ENCODE measurements at places on chromosomes 3 and 15.

GRCh38 chr3:155184011-155184410 lies 103.9 kb downstream of the MME start:
- no peak for DNase-seq

GRCh38 chr3:78070188-78070587 lies 1030.3 kb downstream of the ROBO2 start:
- no peak for DNase-seq

DNA sequence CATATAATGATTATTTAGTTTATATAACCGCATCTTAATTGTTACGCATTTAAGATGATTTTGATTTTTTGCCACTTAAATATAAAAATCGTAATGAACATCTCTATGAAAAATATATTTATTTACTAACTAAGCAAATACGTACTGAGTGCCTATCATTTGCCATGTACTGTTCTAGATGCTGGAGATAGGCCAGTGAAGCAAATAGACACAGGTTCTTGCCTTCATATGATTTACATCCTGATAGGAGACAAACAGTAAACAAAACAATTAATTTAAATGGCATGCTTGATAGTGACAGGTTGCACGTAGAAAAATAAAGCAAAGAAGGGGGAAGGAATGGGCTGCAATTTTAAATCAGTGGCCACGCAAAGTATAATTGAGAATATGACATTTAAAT lies 217.2 kb downstream of the KCNH8 start:
- DNase-seq = no peak

GRCh38 chr3:78979028-78979427 lies 788.8 kb downstream of the ROBO1 start:
- no peak for DNase-seq

GRCh38 chr15:41286665-41287333 lies 45.6 kb downstream of the OIP5 start:
- no peak for DNase-seq

DNA sequence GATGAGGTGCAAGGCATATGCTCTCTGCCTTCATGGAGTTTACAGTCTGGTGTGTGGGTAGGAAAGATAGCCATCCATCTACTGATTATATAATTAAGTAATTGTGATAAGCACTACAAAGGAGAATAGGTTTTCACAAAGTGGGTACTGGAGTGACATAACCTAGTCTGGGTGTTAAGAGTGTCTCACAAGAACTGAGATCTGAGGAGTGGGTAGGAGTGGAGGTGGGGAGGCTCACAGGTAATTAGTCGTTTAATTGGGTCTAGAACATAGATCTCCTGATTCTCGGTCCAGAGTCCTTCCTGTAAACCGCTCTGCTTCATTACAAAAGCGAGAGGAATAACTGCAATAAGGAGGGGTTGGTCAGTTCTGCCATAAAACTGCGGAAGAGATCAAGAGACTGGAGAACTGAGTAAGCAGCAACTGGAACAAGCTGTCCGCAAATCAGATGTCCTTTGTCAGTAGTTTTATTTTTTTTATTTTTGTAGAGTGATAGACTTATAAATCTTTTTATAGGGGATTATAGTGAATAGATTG lies 2.2 kb downstream of the NEO1 start:
- no peak for DNase-seq

GRCh38 chr3:157471064-157471463 lies 32.2 kb downstream of the VEPH1 start:
- DNase-seq = no peak

- no peak for DNase-seq
Observed at GRCh38 chr3:161690299-161690620, 193.7 kb downstream of the OTOL1 start.

DNA sequence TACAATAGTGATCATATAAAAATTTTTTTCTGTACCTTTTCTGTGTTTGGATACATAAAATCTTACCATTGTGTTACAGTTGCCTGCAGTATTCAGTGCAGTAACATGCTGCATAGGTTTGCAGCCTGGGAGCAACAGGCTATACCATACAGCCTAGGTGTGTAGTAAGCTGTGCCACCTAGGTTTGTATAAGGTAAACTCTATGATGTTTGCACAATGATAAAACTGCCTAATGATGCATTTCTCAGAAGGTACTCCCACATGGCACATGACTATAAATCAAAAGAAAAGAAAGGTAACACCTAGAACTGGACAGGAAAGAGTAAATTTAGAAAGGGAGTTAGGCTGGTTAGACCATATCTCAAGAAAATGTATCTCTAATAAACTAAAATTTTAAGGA lies 293.5 kb downstream of the ULK4 start:
- DNase-seq = no peak

- no peak for DNase-seq
Observed at GRCh38 chr3:115403786-115404185, 219.5 kb upstream of the GAP43 start.

DNA sequence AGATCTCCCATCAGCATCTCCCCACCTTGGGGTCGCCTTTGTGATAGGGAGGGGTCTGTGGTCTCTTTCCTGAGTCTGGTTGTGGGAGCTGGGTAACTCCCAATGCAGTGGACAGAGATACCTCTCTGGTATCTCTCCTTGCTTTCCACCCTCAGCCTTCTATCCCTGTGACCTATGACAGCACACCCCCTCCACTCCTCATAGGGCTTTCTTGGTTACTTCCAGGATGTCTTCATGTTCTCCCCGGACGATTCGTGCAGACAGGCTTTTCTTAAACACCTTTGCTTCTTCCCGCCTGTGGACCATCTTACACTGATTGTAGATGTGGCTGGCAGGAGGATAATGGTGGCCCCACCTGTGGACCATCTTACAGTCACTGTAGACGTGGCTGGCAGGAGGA lies 14.2 kb upstream of the NRROS start:
- DNase-seq = no peak

GRCh38 chr3:47385796-47386195 lies 5.0 kb downstream of the PTPN23 start:
- DNase-seq = no peak

DNA sequence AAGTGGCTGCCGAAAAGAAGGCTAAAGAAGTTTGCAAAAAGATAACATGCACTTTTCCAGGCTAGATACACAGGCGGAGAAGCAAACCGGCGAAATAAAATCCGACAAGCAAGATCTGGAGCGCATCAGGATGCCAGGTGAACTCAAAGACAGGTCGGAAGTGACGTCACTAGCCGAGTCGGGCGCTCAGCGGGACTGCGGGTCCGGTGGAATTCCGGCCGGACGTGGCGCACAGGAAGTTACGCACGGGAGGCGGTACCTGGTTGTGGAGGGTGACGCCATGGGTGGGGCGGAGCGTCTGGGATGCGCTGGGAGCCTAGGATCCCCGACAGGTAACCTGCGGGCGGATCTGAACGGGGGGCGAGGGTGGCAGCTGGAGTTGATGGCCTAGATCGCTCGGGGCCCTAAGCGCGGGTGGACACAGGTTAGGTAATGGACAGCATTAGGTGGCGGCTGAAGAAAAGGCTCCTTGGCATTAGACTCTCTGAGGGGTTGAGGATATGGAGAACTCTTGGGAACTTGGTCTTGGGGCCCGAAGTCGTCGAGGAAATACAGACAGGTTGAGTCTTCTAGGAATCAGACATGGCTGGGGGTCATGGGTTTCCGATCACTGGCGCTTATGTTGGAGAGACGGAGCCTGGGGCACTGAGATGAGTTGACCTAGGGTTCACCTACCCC lies 29.0 kb upstream of the EHHADH start:
- peak; percentile 94 for DNase-seq

DNA sequence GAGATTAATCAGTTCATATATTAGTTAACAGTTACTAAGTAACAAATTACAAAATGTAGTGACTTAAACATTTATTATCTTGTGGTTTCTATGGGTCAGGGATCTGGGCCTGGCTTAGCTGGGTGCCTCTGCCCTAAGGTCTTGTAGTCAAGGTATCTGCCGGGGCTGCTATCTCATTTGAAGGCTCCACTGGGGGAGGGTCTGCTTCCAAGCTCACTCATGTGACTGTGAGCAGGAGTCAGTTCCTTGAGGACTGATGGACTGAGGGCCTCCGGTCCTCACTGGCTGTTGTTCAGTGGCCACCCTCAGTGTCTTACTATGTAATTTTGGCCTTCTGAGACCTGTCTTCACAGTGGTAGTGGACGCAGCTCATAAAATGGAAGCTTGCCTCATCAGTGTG lies 135.9 kb upstream of the PLXNA1 start:
- no peak for DNase-seq

DNA sequence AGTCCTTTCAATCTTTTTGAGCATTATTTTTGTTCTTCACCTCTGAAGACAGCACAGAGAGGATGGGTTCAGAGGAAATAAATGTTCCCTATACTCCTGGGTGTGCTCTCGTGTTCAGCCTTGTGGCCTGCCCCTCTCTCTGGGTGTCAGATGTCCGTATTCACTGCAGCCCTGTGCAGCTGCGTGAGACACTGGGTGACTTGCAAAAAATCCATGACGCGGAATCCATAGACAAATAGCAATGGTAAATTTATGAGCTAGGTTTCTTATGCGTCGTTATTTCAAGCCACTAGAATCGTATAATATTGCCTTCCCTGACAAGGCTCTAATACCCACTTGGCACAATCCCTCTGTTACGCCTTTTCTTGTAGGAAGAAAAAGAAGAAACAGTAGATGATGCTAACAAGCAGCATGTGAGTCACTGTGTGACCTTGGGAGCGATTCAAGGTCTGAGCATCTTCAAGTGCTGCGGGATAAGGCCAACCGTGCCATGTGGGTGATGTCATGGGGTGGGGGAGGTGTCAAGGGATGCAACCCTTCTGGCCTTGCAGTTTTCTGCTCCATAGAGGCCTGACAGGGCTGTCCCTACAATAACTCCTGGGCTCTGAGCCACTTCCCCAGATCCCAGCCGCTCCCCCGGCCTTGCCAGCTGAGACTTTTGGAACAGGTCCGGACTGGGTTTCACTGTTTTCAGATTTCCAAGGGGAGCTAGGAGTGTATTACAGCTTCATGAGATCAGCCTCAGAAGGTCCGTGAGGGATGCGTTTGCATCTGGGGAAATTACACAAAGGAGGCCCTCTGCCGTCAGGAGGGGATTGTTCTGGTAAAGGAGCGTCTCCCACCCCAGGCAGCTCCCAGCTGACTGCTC lies 47.6 kb upstream of the POMGNT2 start:
- peak; percentile 66 for DNase-seq

GRCh38 chr15:38186507-38186906 lies 66.1 kb upstream of the SPRED1 start:
- no peak for DNase-seq

DNA sequence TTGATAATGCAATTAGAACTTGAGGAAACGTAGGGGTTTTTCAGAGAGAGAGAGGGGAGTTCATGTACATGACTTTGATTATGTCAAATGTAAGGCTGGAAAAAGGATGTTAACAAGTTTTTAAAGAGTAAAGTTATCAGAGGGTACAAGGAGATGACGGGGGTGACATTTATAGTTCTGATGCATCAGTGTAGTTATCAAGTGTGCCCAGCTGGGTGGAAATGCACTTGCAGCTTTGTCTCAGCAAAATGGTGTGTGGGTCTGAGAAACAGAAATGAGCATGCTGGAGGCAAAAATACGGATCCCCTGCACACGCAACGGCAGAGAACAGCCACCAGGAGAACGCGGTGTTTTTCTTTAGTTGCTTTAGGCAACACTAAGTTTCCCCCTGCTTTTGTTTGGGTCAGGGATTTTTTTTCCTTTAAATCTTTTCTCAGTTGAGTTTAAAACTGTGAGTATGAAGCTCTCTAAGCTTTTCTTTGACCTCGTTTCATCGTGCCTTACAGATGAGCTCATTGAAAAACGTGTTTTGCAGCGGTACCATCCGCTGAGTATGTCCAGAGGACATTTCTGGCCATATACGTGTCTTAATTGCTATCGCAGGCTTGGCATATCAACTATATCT lies 205.4 kb downstream of the PDZRN3 start:
- peak; percentile 48 for DNase-seq

DNA sequence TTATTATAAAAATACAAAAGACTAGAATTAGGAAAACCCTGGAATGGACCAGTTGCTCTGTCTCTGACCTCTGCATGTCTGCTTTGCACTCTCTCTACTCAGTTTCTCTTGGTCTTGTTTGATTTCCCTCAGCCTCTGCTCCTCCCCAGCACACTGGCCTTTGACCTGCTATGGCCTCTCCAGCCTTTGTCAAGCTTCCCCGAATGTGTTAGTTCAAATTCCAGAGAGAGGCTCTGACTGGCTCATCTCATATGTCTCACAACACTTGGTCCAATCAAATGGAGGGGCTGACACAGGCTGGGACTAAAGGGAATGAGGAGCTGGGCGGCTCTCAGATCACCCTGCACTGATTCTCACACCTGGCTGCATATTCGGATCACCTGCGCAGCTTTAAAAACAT lies 52.4 kb upstream of the CMTM8 start:
- DNase-seq = no peak

GRCh38 chr3:63528325-63529000 lies 124.0 kb upstream of the SNTN start:
- DNase-seq = no peak

DNA sequence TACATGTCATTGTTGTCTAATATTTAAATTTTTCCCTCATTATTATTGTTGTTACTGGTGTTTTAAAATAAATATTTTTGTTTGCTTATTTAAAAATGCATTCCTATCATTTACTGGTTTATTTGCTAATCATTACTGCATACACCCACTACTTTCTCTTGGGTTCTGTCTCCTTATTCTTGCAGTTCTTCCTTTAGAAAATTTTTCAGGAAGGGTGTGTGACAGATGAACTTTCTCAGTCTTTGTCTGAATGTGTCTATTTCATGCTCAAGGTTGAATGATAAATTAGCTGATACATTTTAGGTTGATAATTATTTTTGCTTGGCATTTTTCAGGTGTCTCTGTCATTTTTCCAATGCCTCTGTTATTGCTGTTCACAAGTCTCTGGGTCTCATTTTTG lies 7.4 kb downstream of the AQP9 start:
- no peak for DNase-seq

DNA sequence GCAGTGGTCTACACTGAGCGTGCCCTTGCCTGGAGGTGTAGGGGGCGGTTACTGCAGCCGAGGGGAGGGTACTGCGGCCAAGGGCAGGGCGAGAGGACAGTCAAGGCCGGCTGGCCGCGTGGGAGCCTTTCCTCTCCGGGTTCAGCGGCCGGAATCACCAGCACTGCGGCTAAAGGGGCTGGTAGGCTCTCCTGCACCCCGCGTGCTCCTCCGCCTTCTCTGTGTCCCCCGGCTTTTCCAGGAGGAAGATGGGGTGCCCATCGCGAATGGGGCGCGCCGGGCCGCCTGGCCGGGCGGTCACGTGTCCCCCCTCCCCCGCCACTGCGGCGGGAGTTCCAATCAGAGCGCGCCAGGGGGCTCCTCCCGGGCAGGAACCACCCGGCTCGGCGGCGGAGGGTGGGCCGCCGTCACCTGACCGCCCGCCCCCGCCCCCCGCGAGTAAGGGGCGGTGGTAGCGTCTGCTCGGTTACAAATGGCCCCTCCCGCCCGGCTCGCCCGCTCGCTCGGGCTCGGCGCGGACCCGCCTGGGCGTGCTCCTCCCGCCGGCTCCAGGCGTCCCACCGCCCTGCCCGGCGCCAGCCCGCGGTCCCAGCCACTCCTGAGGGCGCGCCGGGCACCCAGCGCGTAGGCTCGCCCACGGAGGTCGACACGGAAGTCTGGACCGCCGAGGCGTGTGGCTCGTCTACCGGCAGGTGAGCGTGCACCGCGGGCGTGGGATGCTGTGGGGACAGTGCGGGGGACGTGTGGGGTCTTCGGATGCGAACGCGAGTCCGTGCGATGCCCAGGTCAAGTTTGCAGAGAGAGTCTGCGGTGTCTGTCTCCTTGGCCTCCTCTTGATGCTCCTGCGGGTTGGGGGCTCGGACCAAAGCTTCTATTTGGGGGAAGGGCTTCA lies 242.6 kb upstream of the TOPAZ1 start:
- no peak for DNase-seq

- no peak for DNase-seq
Observed at GRCh38 chr3:12230877-12231276, 58.0 kb upstream of the PPARG start.

Data from right lung (tissue), 10 donors.